ENCODE measurements at places on chromosomes 4 and X.
A peak's percentile ranks its signal among the peaks of the same experiment; 100 is the strongest.

DNA sequence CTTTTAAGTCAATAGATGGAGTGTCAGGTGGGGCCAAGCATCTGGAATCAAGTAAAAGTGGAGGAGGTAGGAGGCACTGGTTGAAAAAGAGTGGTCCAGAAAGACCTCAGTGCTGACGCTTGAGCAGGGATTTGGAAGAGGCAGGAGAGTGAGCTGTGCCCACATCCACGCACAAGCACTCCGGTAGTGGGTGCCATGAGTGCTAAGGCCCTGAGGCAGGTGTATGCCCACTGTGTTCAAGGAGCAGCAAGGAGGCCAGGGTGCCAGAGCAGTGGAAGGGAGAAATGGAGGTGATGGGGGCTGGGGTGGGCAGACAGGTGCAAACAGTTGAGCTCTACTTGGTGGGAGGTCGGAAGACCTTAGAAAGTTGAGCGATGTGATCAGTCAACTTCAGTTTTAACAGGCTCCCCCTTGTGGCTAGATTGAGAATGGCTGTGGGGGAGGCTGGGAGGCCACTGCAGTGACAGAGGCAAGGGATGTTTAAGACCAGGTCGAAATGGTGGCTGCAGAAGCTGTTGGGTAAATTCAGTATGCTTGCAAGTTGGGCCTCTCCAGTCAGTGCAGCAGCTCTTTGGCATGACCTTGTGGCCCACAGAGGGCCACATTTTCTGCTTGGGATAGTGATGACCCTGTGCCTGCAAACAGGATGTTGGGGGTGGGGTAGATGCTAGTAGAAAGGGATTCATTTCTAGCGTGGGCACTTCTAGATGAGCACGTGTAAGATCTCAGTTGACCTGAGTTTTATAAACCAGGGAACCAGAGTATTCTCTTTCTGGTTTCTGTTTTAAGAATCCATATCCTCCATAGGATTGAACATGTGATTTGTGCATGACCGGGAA lies 12.7 kb downstream of the TKTL1 start:
- peak; percentile 62 for DNase-seq

DNA sequence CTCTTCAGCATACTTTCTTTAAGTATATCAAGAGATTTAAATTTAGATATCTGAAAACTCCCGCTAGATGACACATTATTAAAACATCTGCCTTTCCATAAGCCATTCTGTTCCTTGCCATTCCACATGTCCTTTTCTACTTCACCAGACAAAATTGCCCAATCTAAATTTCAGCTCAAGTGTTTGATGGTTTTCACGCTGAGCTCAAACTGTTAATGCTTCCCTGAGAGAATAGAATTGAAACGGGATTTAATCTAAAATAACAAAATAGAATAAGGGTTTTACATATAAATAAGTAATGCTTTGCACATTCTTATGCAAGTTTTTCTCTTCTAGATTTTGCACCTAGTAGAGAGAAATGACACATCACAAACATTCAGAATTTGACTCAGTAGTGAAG lies 764.5 kb upstream of the TENM3 start:
- DNase-seq, result no peak

- no peak for DNase-seq
These were observed 1.5 kb upstream of the USP46 start for GRCh38 chr4:52660643-52661042.

DNA sequence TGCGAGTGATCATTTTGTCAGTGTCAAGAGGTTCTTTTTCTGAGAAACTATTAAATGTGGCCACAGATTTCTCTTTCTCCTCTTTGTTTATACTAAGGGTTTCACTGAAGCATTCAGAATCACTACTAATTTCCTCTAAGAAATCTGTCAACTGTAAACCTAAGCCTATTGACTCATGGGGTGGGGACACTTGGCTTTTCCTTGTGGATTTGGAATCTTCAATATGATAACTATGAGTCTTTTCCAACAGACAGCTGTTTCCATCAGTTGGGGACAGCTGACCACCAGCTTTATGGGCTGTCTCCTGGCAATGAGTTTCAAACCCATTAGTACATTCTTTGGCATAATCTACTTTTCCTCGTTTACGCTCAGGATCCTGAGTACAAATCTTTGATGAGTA lies 13.8 kb downstream of the PGRMC1 start:
- DNase-seq, result no peak

GRCh38 chr4:162699629-162700028 lies 467.1 kb downstream of the NAF1 start:
- no peak for DNase-seq

GRCh38 chrX:73563738-73564068 lies 706 bp downstream of the CHIC1 start:
- no peak for DNase-seq

DNA sequence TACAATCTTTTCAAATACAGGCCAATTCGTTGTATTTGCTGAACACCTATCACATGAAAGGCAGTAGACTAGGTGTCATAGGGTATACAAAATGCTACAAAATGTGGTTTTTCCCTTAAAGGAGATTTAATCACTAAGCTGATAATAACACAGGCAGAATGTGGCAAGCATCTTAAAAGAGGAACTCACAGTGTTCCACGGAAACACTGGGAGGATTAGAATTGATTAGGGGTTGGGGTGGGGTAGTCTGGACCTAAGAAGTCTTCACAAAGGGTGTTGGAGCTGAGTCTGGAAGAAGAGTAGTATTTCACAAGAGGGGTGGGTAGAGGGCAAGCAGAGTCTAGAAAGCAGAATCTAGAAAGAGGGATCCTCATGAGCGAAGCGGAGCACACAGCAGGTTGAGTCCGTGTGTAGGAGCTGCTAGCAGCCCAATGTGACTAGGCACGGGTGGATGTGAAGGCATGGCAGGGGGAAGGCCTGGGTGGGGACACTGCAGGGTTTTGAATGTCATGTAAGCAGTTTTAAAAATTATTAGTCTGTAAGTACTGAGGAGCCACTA lies 123.6 kb downstream of the MGST2 start:
- DNase-seq, result no peak

DNA sequence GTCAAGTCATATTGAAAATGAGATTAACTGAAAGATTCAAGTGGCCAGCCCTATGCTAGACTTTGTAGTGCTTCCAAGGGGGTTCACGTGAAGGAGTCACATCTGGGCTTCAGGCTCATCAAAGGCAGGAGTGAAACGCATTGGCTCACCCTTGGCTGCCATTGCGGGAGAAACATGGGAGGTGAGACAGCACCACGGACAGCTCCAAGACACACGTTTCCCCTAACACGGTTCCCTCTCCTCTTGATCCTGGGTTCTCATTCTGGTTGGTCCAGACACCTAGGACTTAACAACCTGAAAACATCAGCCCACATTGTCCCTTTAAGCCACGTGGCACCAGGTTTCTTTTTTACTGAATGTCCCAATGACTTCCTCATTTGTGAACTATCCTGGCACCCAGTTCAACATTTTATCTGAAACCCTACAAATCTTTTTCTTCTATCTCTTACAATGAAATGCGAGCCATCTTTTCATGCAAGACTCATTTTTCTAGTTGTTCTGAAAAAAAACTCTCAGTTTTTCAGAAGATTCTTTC lies 279.0 kb upstream of the VCX3A start:
- no peak for DNase-seq

DNA sequence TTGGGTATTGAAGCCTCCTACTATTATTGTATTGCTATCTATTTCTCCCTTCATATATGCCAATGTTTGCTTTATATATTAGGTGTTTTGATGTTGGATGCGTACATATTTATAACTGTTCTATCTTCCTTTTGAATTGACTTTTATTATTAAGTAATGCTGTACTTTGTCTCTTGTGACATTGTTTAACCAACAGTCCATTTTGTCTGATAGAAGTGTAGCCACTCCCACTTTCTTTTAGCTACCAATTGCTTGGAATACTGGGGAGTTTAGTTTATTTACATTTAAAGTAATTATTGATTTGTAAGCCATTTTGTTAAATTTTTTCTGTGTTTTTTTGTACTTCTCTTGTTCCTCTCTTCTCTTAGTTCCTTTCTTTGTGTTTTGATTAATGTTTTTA lies 195.9 kb downstream of the GC start:
- DNase-seq, result no peak
